ENCODE measurements at places on chromosomes 3 and 15.

- DNase-seq = no peak
Observed at GRCh38 chr3:19254189-19254588, 105.9 kb downstream of the KCNH8 start.

- DNase-seq = peak; percentile 92
Observed at GRCh38 chr3:112074616-112075497, 11.3 kb upstream of the C3orf52 start.

GRCh38 chr3:901953-902778 is 190.7 kb upstream of the CNTN6 start:
- DNase-seq = peak; percentile 15

DNA sequence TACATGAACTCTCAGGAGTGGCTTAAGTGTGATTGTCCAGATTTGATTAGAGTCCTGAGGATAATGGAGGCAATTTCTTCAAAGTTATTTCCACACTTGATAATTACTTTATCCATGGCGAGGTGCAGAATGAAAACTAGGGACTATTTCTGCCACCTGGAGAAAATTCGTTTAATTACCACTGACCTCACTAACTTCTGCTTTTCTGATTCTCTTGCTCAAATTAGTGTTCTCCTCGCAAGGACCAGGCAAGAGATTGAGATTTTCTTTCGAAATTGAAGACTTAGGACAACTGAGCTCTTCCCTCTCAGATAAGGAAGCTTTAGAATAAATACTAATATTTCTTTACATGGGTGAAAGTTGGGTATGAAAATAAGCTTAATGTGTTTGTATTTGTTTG is 135.2 kb downstream of the RYR3 start:
- no peak for DNase-seq

DNA sequence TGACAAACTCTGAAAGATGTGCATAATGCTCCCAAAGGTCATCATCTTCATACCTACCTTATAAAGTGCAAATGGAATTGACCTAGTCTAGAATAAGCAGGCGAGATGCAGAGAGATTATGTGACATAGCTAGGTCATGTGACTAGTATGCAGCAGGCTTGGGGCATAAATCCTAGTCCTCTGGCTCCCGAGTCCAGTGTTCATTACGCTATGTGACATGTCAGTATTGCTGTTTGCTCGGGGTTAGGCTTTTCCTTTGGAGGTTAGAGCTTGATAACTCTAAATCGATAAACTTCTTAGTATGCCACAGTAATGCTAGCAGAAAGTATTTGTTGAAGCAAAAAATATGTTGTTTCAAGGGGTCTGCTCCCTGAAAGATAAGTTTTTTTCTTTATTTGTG is 481.7 kb upstream of the TPRG1 start:
- DNase-seq = no peak

- DNase-seq = no peak
Observed at GRCh38 chr15:75779504-75779903, 63.7 kb upstream of the UBE2Q2 start.

GRCh38 chr3:53885239-53885638 is 3.3 kb upstream of the ACTR8 start:
- no peak for DNase-seq

DNA sequence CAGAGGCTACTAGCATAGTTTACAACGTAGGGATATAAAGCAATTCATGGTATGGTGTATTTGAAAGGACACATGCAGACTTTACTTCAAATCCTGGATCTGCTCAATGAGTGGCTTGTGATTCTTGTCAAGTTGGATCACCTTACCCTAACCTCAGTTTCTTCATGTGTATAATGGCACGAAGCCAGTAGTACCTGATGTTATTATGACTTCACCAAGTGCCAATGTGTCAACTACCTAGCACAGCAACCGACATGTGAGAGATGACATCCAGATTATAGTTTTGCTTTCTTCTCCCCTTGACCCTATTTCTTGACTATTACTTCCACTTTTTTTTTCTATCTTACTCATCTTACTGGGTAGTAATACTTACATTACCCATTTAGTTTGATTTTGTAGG is 304.5 kb downstream of the RBMS3 start:
- DNase-seq = no peak

All from astrocyte of the hippocampus (primary cell).